ENCODE measurements at places on chromosomes 13 and 19.

DNA sequence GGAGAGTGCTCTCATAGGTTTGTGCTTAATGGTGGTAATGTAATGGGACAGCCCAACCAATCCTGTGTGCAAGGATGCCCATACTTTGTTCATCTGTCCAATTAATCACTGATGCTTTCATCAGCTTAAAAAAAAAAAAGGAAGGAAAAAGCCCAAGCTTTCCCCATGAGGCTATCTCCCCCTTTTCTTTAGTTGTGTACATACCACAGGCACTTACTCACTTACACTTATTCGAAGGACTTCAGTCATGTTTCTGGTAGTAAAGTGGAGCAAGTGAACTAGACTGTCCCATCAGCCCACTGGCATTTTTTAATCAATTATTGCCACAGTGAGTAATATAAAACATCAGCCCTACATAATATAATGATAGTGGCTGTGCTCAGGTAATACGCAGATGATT, 183.5 kb upstream of the UFM1 start:
- DNase-seq = peak; percentile 4

DNA sequence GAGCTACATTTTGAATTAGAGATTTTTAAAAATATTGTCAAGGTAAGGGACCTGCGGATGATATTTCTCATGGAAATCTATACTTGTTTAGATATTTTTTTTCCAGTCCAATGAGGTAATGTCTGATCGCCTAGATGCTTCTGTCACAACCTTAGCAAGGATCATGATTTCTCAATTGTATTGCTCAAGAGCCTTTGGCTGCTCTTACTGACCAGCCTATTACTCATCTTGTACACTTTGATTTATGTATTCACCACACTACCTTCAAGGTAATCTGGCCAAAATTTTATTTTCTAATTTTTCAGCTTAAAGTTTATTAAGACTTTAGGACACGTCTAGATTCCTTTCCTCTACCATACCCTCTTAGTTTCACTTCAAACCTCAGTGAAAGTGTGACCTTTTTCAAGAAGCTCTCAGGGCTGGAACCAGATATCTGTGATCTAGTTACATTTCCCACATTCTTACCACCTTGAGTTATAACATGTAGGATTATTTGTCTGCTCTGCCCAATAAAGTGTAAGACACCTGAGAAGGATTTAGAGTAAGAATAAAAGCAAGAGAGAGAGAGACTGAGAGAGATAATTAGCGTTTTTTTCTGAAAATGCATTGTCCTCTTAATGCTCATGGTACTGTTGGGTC, 197.1 kb downstream of the ITGBL1 start:
- peak; percentile 80 for DNase-seq

DNA sequence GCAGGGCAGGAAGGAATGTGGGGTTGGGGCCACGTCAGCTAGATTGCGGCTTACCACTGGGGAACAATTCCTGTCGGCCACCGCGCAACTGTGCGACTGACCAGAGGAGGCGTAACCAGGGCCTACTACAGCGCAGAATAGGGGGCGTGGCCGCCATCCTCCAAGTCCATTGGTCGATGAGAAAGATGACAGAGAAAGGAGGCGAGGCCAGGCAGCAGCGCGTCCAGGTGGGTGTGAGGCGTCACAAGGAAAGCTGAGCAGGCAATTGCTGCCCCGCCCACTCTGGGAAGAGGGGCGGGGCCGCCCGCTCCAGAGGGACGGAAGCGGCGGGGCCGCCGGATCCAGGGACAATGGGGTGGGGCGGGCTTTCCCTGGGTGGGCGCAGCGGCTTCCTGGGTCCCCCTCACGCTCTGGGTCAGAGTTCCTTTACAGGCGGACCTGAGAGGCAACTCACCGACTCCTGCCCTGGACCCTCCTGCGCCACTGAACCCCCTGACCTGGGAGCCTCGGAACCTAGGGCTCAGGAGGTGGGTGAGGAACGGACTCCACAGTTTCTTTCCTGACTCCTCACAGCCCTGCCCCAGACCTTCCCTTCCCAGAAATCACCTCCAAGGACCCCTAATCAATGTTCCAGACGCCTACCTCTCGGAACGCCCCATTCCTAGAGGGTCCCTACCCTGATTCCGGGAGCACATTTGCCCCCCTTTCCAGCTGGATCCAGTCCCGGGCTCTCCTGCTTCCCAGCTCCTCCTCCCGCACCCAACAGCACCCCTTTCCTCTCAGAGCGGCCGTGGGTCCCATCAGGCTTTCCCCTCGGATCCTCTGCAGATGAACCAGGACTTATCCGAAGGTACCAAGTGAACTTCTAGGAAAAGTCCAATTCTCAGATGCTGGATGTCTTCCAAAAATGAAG, 101.5 kb upstream of the ZNF492 start:
- DNase-seq = no peak

GRCh38 chr13:95512424-95512823, 40.1 kb upstream of the CLDN10 start:
- DNase-seq = no peak

DNA sequence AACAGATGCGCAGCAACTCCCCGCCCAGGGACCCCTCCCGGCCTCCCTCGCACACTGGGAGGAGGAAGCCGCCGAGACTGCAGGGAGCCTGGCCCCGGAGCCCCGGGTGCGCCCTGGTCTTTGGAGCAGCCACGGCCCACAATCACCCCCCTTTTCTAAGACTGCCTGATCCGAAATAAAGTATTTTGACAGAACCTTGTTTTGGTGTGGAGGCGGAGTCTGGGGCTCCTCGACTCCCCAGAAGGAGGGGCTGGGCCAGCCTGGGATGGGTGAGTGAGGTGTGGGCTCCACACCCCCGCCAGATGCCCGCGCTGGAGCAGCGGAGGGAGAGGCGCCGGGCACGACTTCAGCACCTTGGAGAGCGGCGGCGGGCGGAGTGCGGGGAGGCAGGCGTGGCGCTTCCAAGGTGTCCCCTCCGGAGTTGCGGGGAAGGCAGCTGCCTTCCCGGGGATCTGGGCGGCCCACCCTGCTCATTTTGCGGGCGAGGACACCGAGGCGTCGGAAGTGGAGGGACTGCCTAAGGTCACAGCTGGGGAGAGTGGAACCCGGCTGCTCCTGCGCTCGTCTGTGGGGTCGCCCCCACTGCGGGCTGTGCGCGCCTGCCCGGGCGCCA, 9.4 kb downstream of the SIRT6 start:
- DNase-seq = peak; percentile 74

GRCh38 chr13:83941701-83942335, 59.5 kb upstream of the SLITRK1 start:
- DNase-seq = no peak

DNA sequence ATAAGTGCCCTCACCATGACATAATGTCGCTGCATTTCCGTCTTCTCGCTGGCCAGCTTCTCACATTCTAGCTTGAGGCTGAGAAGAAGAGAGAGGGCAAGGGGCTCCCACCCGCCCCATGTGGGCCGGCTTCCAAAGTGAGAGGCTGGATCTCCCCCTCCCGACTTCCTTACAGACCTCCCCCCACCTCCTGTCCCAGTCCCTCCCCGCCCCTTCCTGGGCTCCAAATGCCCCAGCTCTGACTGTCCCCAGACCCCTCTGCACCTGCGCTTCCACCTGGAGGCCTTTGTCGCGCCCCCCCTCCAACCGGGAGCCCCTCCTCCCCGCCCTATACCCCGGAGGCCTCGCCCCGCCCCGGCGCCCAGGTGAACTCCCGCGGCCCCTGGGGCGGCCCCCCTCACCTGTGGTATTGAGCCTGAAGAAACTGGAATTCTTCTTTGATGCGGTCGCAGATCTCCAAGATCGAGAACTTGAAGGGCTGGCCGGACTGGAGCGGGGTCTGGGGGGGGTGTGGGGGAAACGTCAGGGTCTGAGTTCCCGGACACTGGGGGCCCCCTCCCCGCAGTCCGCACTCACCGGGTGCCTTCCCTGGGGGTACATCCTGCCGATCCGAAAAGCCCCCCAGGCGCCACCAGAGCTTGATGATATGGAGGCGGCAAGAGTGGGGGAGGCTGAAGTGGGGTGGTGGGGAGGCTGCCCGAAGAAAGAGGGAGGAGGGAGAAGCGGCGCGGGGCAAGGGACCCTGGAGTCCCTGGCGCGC, 595 bp downstream of the TLE2 start:
- DNase-seq = no peak

- no peak for DNase-seq
These were observed 94.6 kb upstream of the FARP1 start for GRCh38 chr13:98048265-98048664.

GRCh38 chr13:80224468-80224867, 116.5 kb downstream of the SPRY2 start:
- DNase-seq = peak; percentile 45

- DNase-seq = no peak
These were observed 90.0 kb downstream of the TEX29 start for GRCh38 chr13:111410232-111411021.

DNA sequence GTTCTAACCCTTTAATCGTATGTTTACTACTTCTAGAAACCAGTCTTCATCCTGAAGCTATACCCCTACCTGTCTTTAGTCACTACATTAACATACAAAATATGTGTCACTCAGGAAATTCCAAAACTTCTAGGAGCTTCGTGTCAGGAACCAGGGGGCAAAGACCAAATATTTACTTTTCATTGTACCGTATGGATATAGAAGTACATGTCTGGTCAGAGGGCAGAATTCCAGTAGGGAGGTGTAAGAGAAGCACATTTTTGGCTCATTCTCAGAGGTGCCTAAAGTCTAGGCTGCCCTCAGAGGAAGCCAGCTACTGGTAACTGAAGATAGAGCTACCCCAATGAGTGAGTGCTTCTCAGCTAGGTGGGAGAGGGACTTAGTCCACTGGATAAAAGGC, 320.7 kb downstream of the DIAPH3 start:
- no peak for DNase-seq

DNA sequence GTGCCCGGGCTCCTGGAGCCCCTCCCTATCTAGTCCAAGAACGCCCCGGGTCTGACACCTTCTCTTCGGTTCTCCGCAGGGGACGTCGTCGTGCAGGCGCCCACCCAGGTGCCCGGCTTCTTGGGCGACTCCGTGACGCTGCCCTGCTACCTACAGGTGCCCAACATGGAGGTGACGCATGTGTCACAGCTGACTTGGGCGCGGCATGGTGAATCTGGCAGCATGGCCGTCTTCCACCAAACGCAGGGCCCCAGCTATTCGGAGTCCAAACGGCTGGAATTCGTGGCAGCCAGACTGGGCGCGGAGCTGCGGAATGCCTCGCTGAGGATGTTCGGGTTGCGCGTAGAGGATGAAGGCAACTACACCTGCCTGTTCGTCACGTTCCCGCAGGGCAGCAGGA, 3.4 kb downstream of the PVR start:
- no peak for DNase-seq

GRCh38 chr13:23608138-23608537, 37.9 kb downstream of the TNFRSF19 start:
- DNase-seq = no peak

DNA sequence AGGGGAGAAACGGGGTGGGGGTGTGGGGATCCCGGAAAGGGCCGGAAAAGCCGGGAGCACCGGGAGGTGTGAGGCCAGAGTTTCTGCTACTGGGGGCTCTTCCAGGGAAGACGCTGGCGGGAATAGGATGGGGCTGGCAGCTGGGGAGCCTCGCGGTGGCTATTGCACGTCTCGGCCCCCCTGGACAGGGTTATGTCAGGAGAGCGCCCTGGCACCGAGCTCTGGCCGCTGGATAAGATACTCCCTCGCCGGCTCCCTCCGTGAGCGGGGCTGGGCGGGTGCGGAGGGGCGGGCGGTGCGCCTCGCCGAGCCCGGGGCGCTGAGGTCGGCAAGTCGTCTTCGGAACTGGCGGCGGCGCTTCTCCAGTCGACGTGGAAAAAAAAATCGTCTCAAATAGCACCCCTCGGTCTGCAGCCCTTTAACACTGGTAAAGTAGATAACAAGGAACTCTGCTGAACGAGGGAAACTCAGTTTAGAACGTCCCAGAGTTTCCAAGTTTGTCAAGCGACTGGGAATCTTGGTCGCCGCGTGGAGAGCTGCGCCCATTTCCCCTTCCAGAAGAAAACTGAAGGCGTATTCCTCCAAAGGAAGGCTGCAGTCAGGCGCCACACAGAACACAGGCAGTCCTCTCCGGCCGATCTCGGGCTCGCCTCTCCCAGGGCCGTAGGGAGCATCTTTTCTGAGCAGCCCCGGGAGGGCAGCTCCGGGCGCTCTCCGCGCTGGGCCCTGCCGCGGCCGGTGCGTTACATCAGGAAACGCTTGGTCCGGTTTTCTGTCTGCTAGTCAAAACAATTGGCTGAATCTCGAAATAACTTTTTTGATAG, 115.1 kb downstream of the KCNRG start:
- peak; percentile 45 for DNase-seq

DNA sequence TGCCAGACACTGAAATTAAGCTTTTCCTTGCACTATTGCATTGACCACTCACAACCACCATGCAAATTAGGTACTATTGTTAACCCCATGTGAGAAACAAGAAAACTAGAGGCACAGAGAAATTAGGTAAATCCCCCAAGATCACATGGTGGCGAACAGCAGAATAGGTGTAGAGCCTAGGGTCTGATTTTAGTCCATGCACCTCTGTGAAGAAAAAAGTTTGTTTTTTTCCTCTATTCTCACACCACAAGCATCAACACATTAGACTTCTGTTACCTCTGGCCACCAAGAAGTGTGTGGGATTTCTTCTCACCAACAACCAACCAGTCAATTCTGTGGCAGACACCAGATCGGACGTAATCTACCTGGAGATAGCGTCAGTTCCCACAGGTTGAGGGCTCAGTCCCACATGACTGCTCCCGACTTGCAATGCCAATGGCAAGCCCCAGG, 391.9 kb downstream of the COG6 start:
- no peak for DNase-seq
